ENCODE measurements at places on chromosomes 5 and 9. TPM values are rescaled to one million over a fixed set of nuclear protein-coding genes. Genes with fewer than 3 reads are reported as not detected.
A peak's percentile ranks its signal among the peaks of the same experiment; 100 is the strongest.

DNA sequence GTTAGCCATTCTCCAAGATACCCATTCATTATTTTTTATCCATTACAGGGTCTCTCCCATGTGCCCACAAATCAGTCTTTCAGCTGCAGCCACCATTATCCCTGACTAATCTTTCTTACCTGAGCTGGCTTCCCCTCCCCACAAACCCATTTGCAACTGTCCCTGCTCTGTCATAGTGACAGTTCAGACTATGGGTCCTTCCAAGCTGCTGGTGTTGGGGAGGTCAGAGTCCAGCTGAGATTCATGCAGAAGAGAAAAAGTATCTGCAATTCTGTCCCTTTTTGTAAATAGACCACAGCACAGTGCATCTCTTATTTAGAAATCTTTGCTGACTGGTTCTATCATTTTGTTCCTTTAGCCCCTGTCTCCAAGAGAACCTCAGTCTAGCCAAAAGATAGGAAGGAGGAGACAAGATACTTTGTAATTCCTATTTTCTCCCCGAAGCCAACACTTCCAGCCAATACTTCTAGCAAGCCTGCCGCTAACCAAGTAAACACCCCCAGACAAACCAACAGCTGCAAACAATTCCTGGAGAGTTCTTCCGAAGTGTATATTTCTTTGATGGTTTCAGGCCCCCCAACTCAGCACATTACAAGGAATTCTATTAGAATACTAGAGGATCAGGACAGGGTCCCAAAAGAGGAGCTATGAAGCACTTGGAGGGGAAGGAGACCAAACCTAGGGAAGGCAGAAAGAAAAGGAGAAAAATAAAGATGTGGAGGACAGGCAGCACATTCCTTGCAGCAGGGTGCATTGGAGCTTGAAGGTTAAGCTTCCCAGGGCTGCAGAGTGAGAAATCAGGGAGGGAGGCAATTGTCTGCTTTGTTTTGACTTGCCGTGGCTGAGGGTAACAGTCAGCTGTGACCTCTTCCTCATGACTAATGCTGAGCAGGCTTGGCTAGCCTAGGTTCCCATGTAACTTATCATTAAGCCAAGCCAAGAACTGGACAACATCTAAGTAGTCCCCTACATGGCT, 148.5 kb downstream of the SGCD start:
- DNase-seq, result no peak

NUTM2G gene
- total RNA-seq, result not detected

DNA sequence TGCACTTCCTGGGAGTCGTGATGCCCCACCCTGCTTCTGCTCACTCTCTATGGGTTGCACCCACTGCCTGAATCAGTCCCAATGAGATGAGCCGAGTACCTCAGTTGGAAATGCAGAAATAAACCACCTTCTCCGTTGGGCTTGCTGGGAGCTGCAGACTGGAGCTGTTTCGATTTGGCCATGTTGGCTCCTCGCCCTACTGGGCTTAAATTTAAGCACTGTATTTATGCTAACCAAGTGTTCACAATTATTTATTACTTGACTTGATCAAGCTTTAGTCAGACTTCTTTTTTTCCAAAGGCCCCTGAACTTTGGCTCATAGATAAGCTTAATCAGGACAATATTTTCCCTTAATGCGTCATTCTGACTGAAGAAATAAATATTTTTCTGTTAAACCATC, 1072.4 kb upstream of the CDH9 start:
- no peak for DNase-seq

SPINK7 gene
- not detected for total RNA-seq

DNA sequence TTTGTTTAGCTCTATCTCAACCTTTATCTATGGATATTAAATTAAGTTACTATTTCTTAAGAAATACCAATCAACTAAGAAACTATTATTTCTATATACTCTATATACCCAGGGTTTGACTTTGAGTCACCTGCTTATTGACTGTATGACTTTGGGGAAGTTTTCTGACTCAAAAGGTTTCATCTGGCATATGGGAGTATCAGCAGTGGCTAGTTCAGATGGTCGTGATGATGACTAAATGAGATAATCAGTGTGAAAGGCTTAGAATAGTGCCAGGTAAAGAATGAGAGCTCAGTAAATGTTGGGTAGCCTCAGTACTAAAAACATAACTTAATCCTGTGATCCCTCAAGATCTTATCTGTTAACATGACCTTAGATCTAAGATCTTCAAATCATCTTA, 179.7 kb upstream of the ISL1 start:
- DNase-seq, result no peak

DNA sequence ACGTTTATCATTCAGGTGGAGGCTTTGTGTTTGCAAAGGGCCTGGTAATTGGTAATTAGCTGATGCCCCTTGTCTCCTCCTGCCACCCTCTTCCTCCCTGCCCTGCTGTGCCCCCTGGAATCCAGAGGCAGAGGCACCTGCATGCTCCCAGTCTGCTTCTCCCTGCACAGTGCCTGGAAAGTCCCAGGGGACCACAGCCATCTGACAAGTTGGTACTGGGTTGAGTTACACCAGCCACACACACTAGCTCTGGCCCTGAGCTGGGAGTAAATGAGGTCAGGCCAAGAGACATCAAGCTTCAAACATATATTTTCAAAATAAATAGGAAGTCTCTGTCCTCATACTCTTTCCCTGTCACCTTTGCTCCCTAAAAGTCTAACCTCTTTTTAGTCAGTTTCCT, 56.3 kb downstream of the INSYN2B start:
- DNase-seq, result no peak

GRCh38 chr9:94298949-94299599, 29.4 kb downstream of the NUTM2F start:
- no peak for DNase-seq

DNA sequence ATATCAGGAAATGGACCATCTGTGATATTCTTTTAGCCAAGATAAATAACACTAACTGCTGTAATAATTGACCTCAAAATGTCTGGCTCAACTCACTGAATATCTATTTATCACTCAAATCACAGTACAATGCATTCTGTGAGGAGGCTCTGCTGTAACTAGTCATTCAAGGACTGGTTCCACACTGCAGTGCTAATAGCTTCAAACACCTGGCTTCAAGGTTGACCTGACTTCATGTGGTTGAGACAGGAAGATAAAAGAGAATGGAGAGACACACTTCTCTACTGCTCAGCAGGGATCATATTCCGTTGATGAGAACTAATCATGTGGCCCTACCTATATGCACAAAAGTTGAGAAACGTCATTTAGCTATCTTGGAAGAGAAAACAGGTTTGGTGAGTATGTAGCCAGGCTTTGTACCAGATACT, 3.4 kb upstream of the RHOBTB3 start:
- no peak for DNase-seq

GPX8 gene
- total RNA-seq, result 54.7 TPM

- DNase-seq, result no peak
These were observed 334.9 kb downstream of the BNC2 start for GRCh38 chr9:16535555-16535954.

DNA sequence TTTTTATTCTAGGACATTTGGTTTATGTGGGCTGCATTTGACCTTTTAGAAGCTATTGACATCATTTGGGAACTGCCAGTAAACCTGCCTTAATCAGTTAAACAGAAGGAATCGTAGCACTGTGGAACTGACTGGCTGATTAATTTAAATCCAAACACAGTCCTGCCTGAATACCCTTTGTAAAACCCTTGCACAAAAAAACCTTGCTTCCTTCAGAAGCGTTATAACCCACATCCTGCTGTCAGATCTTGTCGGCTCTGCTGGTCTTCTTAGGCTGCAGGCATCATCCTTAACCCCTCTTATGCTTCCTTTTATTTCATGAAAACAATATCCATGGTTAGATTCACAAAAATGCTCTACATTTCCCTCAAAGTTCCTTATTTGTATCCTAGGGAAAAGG, 46.3 kb downstream of the PAM start:
- DNase-seq, result peak; percentile 63

GRCh38 chr5:73565969-73566547, 515 bp downstream of the UTP15 start:
- DNase-seq, result no peak

ARL15 gene
- 17.2 TPM for total RNA-seq

PCDHB5 gene
- total RNA-seq, result 23.6 TPM

GRCh38 chr9:91920630-91921350, 29.2 kb downstream of the ROR2 start:
- no peak for DNase-seq

ELOVL7 gene
- 0.15 TPM for total RNA-seq

- DNase-seq, result peak; percentile 20
These were observed 493.3 kb downstream of the PRELID2 start for GRCh38 chr5:145341842-145342241.

DNA sequence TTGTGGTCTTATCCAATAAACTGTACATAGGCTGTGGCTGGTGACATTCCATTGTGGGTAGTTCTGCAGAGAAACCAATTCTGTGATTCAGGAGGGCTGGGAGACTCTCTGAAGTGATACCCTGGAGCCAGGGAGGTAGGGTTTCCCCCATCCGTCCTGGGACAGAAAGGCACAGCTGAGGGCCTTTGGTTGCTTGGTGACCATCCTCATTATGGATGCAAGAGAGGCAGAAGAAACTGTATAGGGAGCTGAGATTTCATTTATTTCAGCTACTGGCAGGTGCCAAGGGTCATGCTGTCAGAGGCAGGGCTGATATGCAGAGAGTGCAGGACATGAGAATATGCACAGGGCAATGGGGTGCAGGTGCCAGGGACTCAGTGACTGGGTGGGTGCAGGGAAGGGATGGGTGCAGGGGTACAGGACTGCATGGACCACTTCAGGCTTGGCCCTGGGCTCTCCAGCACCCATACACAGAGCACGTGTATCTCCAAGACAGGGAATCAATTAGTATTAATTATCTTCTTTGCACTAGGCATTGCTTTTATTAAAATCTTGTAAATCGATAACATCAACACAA, 236.5 kb downstream of the ICE1 start:
- no peak for DNase-seq
